Right ventricle myocardium superior (tissue), 1 donor: ENCODE measurements at places on chromosomes 16 and 17.

GRCh38 chr16:58500430-58501241 is 693 bp downstream of the NDRG4 start:
- no peak for DNase-seq

DNA sequence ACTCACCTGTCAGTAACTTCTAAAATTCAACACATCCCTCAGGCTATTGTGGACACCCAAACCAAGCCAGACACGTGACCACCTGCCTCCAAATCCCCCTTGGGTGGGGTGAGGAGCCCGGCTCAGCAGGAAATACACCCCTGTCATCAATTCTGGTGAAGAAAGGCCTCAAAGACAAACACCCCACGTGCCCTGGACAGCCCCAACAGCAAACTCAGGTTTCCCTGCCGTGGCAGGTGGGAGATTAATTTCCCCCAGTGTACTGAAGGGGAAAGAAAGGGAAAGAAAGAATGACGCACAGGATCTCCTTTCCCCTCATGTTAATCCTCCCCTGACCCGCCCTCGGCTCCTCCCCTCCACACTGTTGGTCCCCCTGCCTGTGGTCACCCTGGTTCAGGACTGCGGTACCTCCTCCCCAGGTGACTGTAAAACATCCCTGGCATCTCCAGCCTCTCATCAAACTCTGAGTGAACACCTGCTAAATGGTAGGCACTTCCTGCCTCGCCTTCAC is 98.3 kb downstream of the ZNF423 start:
- DNase-seq: no peak

DNA sequence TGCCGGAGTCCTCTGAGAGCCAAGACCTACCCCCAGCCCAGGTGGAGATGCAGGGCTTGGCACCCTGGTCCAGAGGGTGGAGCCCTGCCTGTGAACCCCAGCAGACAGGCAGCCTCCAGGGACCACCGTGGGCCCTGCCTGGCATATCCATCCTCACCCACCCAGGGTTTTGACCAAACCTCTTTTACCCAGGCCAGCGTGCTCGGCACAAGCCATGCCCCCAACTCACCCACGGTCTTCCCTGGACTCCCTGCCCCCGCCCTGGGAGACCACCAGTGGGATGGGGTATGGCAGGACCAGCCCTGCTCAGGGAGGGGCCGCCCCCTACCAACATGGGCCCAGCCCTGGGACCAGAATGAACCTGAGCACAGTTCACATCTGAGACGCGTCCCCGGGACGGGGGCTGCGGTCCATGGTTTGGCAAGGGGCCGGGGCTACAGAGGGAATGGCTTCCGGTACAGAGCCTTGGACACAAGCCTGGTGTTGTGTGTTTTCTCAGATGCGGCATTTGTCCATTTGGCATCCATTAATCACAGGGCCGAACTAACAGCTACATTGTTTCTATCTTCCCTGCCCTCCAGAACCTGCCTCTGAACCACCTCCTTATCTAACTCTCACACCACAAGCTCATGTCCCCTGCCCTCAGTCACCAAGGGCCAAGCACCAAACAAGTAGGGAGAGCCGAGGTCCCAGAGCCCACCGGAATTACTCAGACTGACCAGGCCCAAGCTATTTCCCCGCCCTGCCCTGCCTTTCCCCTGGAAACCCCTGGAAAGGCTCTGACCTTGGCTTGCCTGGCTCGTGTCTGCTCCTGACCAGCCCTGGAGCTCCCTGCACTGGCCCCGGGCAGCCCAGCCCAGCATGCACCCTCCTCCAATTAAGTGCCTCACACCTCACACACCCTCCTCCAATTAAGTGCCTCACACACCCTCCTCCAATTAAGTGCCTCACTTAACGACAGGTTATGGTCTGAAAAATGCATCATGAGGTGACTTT is 14.1 kb downstream of the HS3ST6 start:
- DNase-seq: no peak

DNA sequence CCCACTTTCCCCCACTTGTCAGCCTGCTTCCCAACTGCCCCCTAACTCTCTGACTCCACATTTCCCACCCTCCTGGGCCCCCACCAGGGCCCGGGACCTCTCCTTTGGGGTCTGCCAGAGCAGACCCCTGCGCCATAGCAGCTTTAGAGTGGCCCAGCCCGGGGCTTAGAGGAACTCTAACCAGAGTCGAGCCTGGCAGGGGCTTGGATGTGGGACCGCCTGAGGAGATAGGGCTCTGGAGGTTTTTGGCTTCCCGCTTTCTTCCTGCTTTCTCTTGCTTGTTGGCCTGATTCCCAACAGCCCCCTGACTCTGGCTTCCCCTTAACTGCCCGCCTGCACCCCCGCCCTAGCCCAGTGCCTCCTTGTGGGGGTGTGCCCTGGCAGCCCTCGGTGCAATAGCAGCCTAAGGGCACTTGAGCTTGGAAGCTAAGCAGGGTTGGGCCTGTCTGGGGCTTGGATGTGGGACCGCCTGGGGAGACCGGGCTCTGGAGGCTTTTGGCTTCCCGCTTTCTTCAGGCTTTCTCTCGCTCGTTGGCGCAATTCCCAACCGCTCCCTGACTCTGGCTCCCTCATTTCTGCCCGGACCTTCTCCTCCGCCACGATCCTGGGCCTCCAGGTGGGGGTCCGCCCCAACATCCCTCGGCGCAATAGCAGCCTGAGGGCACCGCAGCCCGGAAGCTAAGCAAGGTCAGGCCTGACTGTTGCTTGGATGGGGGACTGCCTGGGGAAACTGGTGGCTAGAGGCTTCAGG is 2292.0 kb downstream of the TP53TG3F start:
- no peak for DNase-seq

GRCh38 chr17:82830249-82830661 is 9.6 kb downstream of the ZNF750 start:
- peak; percentile 91 for DNase-seq
